ENCODE measurements at places on chromosomes 5 and 9.

GRCh38 chr5:113205807-113206206, 229.0 kb downstream of the TSSK1B start:
- DNase-seq, result no peak

DNA sequence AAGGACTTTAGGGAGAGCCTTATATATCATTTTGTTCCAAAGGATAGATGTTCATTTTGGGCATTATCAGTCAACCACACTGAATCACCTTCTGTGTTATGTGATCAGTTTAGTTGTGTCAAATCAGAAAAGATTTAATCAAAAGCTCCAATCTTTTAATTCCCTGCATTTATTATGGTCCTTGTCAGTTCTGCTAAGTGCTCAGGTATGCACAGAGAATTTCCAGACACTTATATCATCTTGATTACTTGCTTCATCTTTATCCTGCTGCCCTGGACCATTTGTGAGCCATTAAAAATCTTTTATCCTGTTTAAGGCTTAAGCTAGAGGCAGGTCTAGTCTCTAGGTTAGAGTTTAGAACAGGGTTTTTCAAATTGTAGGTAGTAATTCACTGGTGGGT, 179.1 kb downstream of the CWC27 start:
- DNase-seq, result no peak

- DNase-seq, result no peak
Measured at GRCh38 chr9:122946461-122947005, 5.7 kb downstream of the RABGAP1 start.

- no peak for DNase-seq
Measured at GRCh38 chr5:111747337-111747736, 9.7 kb downstream of the NREP start.

DNA sequence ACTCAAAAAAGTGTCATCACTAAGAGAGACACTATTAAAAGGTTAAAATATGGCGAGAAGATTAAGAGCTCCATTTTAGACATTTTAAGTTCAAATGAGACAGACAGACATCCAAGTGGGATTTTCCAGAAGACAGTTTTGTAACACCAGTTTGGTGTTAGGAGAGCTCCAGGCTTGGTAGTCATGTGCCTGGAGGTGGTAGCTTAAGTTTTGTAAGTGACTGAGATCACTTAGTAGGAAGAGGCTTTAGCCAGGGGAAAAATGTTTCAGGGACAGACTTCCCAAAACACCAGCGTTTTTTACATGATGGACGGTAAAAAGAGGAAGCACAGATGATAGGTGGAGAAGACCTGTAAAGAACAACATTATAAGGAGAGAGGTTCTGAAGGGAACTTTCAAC, 150.3 kb downstream of the GIN1 start:
- no peak for DNase-seq

DNA sequence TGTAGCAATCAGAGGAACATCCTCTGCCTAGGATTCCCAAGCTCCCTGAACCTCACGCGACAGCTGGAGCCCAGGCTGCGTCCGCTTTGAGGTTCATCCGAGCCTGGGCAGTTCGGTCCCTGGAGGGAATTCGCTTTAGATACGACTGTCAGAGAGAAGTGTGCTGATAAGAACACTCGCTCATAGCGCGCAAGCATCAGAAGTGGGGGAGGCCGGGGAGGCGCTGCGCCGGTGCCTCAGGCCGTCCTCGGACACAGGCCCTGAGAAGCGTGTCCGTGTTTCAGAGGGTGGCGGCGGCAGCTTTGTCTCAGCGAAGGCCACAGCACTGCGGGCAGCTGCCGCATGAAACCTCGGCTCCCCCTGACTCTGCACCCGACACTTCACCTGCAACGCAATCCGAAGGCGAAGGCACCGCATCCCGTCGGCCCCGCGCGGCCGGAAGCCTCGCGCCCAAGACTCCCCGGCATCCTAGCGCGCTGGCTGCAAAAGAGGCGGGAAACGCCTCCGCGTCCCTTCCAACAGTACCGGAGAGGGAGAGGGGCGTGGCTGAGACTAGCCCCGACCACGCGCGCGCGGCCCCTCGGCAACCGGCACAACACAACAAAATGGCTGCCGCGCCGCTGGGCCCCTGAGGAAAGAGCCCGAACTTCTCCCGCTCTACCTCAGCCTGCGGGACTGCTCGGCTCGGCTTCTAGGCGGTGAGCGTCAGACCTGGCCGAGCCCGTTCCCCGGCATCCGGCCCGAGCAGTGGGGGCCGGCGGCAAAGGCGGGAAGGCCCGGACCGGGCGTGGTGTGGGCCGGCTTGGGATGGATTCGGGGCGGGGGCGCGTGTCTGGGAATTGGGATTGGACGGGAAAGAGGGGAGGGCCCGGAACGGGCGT, at the start of gene CNTRL:
CNTRL (plus strand) TSS at position 586 of the 881 bp plus-strand sequence. CDS start 13,372 bp downstream, outside the sequence.
- DNase-seq, result peak; percentile 95

DNA sequence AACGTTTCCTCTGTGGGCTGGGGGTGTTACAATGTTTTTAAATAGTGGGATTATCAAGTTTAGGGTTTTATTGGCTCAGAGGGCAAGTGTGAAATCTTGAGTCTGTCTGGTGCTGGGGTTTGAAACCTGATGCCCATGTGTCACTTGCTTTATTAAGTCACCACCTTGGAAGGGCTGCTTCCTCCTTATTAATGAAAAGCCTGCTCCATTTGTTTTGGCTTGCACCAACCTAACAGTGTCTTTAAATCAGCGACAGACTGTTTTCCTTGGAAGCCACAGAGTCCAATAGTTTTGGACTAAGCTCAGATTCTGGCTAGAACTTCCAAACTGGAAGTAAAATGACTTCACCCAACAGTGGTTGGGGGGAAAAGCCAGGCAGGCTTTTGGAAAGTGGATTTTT, 10.7 kb upstream of the PALM2AKAP2 start:
- DNase-seq, result no peak

DNA sequence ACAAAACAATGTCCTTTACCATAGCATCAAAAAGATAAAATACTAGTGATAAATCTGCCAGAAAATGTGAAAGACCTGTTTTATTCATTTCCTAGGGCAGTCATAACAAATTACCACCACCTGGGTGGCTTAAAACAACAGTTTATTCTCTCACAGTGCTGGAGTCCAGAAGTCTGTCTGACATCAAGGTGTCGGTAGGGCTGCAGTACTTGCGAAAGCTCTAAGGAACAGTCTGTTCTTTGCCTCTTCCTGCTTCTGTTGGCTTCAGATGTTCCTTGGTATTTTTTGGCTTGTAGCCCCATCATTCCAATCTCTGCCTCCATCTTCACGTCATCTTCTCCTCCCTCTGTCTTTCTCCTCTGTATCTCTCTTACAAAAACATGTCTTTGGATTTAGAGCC, 51.0 kb downstream of the PTPDC1 start:
- DNase-seq, result no peak

DNA sequence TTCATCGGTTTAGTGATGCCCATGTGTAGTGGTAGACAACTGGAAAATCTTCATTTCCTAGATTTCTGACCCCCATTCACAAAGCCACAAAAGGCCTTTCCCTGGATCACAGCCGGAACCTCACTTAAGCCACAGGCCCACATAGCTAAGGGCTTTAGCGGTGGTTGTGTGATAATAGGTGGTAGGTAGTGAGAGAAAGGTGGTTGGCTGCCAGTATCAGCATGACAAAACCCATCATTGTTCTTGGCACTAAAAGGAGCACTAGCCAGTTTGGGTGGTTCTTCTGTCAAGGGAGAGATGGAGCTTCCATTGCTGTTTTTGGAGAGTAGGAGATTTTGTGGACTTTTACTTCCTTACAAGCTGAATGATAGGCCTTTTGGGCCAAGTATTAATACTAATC, 9.7 kb upstream of the SLC36A2 start:
- DNase-seq, result no peak

DNA sequence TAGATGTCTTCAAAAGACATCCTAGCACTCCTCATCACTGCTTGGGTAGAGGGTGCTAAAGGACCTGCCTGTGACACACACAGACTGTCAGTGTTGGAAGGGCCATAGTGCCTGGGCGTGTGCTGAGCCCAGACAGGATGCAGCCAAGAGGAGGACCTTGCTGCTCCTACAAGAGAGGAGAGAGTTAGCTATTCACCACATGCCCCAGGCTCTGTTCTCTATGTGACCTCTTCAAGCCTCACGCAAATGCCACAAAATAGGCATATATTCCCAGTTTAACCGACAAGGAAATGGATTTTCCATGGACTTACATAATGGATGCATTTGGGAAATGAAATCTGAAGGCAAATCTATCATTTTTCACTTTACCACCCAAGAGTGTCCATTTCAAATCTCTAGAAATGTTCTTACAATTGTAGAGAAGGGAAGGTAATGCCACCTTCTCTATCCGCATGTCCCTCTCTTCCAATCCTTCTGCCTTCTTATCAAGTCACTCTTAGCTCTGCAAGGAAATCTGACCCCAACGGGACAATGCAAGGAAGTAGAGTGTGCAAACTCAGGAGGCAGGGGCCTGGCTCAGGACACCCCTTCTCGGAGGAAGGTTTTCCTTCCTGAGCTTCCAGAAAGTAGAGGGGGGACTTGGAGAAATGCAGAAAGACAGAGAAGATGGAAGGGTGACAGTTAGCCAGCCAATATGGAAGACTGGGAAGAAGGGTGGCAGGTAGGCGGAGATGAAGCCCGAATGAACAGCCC, 49.5 kb downstream of the TRIM32 start:
- DNase-seq, result no peak

Data from stimulated activated CD4-positive, alpha-beta T cell treated with anti-CD3 and anti-CD28 coated beads, Interleukin-4, amount 100 ng/mL, for 48 hours (primary cell).